ENCODE measurements at places on chromosomes 6 and 20. TPM values are rescaled to one million over a fixed set of nuclear protein-coding genes. Genes with fewer than 3 reads are reported as not detected.

GRCh38 chr6:13671548-13672127 is 40.0 kb downstream of the RANBP9 start:
- no peak for DNase-seq
- no peak overlapping the region for H3K27ac ChIP-seq
- H3K4me3 ChIP-seq, result no peak overlapping the region
- no peaks in the 10 kb centered on the region for H3K36me3 ChIP-seq
- H3K27me3 ChIP-seq, result no peaks in the 10 kb centered on the region

DNA sequence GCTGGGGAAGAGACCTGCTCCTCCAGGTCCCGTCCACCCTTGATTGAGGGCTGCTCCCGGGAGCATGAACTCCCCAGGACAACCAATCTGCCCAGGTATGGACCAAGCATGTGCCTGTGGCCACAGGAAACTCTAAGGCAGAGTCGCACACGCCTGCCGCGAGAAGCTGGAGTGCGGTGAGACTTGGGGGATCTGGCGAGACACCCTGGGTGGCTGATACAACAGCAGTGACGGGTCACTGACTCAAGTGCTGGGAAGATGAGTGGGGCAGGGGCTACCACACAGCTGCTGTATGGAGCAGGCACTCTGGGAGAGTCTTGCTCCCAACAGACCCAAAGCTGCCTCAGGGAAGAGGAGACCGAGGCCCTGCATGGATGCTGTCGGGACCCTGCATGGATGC is 40.1 kb downstream of the BFSP1 start:
- no peaks in the 10 kb centered on the region for H3K27me3 ChIP-seq
- no peak overlapping the region for H3K27ac ChIP-seq
- DNase-seq, result no peak
- H3K4me3 ChIP-seq, result no peak overlapping the region
- no peaks in the 10 kb centered on the region for H3K36me3 ChIP-seq

DNA sequence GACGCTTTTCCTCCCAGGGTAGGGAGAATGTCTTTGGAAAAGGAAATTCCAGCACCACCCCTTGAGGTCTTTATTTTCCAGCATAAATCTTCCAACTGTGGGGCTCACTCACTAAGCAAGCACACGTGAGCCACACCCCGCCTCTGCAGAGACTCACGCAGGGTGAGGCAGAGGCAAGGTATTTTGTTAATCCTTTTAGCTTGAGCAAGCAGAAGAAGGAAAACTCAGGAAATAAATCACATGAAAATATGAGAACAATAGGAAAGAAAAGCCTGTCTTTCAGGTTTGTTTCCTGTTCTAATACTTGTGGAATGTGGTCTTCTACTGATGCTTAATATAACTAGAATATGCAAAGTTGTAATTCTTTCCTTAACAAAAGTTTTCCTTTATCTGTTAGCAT is 4.1 kb upstream of the PHACTR2 start:
- H3K27ac ChIP-seq, result peak overlapping the region; percentile 71
- no peaks in the 10 kb centered on the region for H3K36me3 ChIP-seq
- DNase-seq, result no peak
- H3K4me3 ChIP-seq, result no peak overlapping the region
- H3K27me3 ChIP-seq, result no peaks in the 10 kb centered on the region

- peaks cover 3% of the 10 kb centered on the region for H3K4me1 ChIP-seq
- H3K36me3 ChIP-seq, result no peaks in the 10 kb centered on the region
- H3K4me3 ChIP-seq, result peak overlapping the region; percentile 88
These were observed 1.8 kb downstream of the PTPRK start for GRCh38 chr6:128518434-128519131.

GRCh38 chr6:137654365-137654981 is 160.3 kb upstream of the OLIG3 start:
- H3K4me3 ChIP-seq, result no peak overlapping the region
- no peaks in the 10 kb centered on the region for H3K36me3 ChIP-seq
- DNase-seq, result no peak
- H3K27ac ChIP-seq, result no peak overlapping the region
- no peaks in the 10 kb centered on the region for H3K4me1 ChIP-seq
- no peaks in the 10 kb centered on the region for H3K27me3 ChIP-seq

DNA sequence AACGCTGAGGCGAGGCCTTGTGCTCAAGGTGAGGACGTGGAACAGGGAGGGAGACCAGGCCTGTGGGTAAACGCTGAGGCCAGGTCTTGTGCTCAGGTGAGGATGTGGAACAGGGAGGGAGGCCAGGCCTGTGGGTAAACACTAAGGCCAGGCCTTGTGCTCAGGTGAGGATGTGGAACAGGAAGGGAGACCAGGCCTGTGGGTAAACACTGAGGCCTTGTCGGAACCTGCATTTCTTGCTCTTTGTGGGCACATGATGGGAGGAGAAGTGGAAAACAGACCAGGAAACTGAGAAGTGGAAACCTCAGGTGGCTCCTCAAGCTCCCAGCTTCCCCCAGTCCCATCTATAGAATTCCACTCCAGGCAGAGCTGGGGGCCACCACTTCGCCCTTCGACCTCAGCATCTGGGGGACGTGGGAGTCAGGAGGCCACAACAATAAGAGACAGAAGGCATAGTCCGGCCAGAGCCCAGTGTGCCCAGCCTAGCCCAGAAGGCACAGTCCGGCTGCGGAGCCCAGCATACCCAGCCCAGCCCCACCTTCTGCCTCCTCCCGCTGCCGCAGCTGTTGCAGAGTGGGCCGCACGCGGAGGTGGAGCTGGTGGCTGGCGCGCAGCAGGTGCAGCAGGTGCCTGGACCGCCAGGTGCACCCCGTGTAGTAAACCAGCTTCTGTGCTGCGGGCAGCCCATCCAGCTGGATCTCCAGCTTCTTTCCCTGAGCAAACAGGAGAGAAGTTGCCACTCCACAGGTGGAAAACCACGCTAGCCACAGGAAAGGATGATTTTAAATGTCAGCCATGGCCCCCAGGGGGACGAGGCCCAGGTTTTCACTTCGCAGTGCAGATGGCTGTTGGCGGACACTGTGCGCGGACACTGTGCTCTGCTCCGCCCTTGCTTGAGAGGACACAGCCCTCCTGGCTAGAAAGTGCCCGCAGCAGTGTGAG is 17.5 kb downstream of the FRMD1 start:
- H3K4me3 ChIP-seq, result no peak overlapping the region
- DNase-seq, result no peak
- no peaks in the 10 kb centered on the region for H3K36me3 ChIP-seq
- no peak overlapping the region for H3K27ac ChIP-seq
- no peaks in the 10 kb centered on the region for H3K4me1 ChIP-seq

- H3K27me3 ChIP-seq, result no peaks in the 10 kb centered on the region
- H3K27ac ChIP-seq, result no peak overlapping the region
- H3K36me3 ChIP-seq, result no peaks in the 10 kb centered on the region
- H3K4me1 ChIP-seq, result no peaks in the 10 kb centered on the region
- no peak for DNase-seq
These were observed 110.2 kb downstream of the AGPAT4 start for GRCh38 chr6:161163466-161164181.

DNA sequence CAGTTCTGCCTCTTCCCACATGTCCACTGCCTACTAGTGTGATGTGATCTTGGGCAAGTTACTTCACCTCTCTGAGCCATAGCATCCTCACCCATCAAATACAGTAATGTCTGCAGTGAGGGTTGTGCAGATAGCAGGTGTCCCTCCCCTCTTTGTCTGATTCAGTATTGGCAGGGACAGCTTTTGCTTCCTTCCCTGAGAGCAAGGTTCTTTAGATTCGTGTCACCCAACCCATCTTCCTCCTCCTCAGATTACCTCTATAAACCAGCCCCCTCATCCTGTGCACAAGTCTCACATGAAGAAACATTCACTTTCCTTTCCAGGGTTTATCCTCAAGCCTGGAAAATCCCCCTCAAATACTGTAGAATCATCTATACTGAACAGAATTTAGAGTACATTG is 15.4 kb downstream of the ACTR5 start:
- peak overlapping the region; percentile 21 for H3K27ac ChIP-seq
- H3K4me3 ChIP-seq, result no peak overlapping the region
- no peak for DNase-seq
- peaks cover 7% of the 10 kb centered on the region for H3K36me3 ChIP-seq
- H3K27me3 ChIP-seq, result no peaks in the 10 kb centered on the region

GRCh38 chr6:37316071-37316470 is 37.7 kb upstream of the RNF8 start:
- no peaks in the 10 kb centered on the region for H3K36me3 ChIP-seq
- DNase-seq, result no peak
- no peak overlapping the region for H3K27ac ChIP-seq

DNA sequence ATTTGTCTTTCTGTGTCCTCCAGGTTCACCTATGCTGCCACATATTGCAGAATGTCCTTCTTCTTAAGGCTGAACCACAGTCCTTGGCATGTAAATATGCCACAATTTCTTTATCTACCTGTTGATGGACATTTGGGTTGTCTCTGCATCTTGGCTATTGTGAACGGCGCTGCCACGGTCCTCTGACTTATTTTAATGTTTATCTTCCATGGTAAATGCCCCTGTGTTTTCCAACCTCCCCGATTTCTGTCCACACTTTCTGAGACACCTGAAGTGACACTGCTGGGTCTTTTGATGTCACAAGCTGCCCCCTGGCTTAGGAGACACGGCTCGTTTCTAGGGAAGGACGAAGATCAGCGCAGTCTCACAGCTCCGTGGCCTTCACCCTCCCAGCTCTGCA is 128.3 kb upstream of the PDE10A start:
- no peak for DNase-seq
- H3K27ac ChIP-seq, result no peak overlapping the region
- no peaks in the 10 kb centered on the region for H3K4me1 ChIP-seq
- H3K4me3 ChIP-seq, result no peak overlapping the region

DNA sequence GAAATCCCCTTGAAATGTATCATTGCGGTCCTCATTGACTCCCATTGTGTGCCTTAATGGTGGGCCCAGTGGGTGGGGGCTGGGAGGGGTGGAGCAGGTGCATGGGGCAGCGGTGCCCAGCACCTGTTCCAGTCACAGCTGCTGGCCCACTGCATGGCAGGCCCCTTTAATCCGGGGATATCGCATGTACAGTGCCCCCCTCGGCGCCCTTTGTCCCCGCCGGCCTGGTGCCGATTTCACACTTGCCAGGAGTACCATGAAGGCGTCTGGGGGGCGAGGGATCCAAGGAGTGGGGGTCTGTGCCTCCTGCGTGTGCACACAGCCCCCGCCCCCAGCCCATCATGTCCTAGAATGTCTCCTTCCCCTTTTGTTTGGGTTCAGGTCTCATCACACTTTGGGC is 2.8 kb downstream of the SNAI1 start:
- H3K4me3 ChIP-seq, result no peak overlapping the region
- peaks cover 1% of the 10 kb centered on the region for H3K27me3 ChIP-seq
- H3K4me1 ChIP-seq, result no peaks in the 10 kb centered on the region
- no peak overlapping the region for H3K27ac ChIP-seq
- H3K36me3 ChIP-seq, result no peaks in the 10 kb centered on the region

- no peaks in the 10 kb centered on the region for H3K27me3 ChIP-seq
- no peaks in the 10 kb centered on the region for H3K36me3 ChIP-seq
- DNase-seq, result no peak
- H3K4me1 ChIP-seq, result no peaks in the 10 kb centered on the region
- no peak overlapping the region for H3K4me3 ChIP-seq
These were observed 228.6 kb downstream of the GMPR start for GRCh38 chr6:16466800-16467553.

DNA sequence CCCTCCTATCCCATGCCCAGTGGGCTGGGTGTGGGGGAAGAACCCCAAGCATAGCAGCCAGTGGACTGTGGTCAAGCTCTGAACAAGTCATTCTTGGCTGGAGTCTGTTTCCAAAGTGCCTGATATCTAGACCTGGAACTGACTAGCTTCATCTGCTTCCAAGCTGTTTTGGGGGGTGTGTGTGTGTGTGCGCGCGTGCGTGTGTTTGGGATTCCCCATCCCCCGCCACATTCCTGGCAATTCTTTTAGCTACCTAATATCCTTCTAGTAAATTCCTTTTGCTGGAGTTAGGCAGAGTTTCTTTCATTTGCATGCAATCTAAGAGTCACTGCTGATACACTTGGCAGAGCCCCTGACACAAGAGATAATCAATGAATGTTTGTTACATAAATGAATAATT is 7.8 kb downstream of the PAK5 start:
- H3K27me3 ChIP-seq, result no peaks in the 10 kb centered on the region
- H3K4me3 ChIP-seq, result no peak overlapping the region
- H3K27ac ChIP-seq, result no peak overlapping the region
- no peak for DNase-seq
- no peaks in the 10 kb centered on the region for H3K36me3 ChIP-seq

GRCh38 chr6:19320111-19320581 is 517.0 kb upstream of the ID4 start:
- peaks cover 15% of the 10 kb centered on the region for H3K4me1 ChIP-seq
- no peak for DNase-seq
- H3K27ac ChIP-seq, result no peak overlapping the region
- H3K36me3 ChIP-seq, result no peaks in the 10 kb centered on the region
- no peaks in the 10 kb centered on the region for H3K27me3 ChIP-seq

- no peaks in the 10 kb centered on the region for H3K36me3 ChIP-seq
- H3K27ac ChIP-seq, result no peak overlapping the region
- H3K4me1 ChIP-seq, result no peaks in the 10 kb centered on the region
- no peaks in the 10 kb centered on the region for H3K27me3 ChIP-seq
These were observed 25.4 kb upstream of the NOP56 start for GRCh38 chr20:2626853-2627541.

DNA sequence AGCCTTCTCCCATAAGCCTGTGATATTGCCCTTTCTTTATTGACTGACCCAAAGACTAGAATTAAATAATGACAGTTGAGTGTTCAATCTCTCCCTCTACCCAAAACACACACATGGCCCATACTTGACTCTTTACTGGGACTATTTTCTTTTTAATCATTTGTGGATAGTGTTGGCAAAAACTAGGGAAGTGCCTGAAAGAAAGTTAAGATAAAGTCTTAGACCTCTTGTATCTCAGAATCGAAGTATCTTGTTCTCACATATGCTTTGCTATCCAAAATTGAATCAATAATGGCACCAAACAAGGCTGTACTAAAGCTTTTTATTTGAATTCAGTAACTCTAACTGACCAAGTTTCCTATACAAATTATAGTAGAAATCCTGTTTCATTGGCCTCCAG is 19.0 kb downstream of the TMEM244 start:
- H3K4me3 ChIP-seq, result no peak overlapping the region
- H3K4me1 ChIP-seq, result no peaks in the 10 kb centered on the region
- no peak for DNase-seq
- H3K27me3 ChIP-seq, result no peaks in the 10 kb centered on the region
- H3K36me3 ChIP-seq, result no peaks in the 10 kb centered on the region

The CRYBG1 gene
- 6.2 TPM for total RNA-seq

The RAD21L1 gene
- not detected for total RNA-seq

The MAPK13 gene
- total RNA-seq, result 12.9 TPM

The SLC22A2 gene
- not detected for total RNA-seq

The TSPO2 gene
- total RNA-seq, result not detected

The MEP1A gene
- total RNA-seq, result not detected

The IL17A gene
- not detected for total RNA-seq

The GABRR2 gene
- total RNA-seq, result 3.6 TPM

All from aorta (tissue), 5 donors.